ENCODE measurements at places on chromosomes 3 and 15.

GRCh38 chr3:110686701-110687100, 384.9 kb upstream of the NECTIN3 start:
- DNase-seq: no peak

GRCh38 chr3:197880491-197881269, 69.3 kb upstream of the RPL35A start:
- no peak for DNase-seq

GRCh38 chr15:25829073-25829472, 34.1 kb downstream of the ATP10A start:
- DNase-seq: no peak

DNA sequence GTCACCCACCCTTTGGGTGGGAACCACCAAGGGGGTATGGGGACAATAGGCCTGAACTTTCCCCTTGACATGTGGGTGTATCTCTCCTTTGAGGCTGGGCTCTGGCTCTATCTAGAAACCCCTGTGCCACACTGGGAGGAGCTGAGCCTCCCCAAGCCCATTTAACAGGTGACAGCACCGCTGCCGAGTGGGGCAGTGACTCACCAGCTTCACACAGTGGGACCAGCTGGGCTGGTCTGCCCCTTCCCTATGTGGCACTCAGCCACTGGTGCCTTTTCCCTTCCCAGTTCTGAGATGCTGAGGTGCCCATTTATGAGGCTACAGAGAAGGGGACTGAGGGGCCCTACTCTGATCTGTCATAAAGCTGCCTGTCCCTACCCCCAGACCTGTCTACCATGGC, 5.1 kb downstream of the PSTPIP1 start:
- no peak for DNase-seq

GRCh38 chr15:41408234-41408641, 5.9 kb upstream of the NDUFAF1 start:
- DNase-seq: no peak

- no peak for DNase-seq
Measured at GRCh38 chr3:117281371-117281770, 571.8 kb downstream of the TUSC7 start.

DNA sequence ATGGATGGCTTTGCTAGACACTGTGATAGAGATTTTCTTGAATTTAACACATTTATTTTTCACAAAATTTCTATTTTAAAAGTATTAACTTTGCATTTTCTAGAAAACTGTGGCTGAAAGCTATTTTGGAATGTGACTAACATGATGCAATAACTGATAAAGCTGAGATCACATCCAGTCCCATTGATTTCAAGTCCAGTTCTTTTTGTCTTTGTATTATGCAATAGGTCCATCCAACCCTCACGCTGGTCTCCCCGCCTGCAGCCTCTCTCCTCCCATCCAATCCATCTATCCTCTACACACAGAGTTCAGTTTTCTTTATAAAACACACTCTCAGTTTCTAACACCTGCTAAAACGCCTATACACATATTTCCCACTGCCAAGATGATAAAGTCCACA, 178.8 kb downstream of the CNTN3 start:
- DNase-seq: no peak

DNA sequence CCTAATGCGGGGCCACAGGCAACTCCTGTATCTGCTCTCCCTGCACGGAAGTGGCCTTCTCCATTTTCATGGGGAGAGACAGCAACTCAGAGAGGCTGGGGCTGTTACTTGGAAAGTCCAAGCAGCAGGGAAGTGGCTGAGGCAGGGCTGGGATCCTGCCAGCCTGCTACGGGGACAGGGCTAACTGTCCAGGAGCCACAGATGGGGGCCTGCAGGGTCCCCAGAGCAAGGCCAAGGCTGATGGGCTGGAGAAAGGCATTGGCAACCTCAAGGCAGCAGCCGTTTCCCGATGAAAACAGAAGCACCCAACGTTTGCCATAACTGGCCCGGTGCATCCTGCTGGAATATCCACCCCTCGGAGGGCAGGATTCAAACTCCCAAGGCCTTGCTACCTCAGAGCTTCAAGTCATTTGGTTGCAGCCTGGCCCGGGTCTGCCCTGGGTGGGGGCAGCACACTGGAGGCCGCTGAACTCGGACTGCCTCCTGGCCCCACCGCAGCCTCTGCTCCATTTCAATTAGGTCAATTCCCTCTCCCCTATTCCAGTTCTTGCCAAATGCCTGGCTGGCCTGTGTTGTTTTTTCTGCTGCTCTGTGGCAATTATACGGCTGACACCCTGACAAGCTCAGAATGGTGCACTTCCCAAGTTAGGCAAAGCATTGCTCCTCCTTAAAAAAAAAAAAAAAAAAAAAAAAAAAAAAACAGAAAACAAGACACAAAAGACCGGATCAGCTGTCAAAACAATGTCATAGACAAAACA, 143.5 kb downstream of the NUP210 start:
- no peak for DNase-seq

- no peak for DNase-seq
Measured at GRCh38 chr3:187850258-187850921, 105.1 kb upstream of the BCL6 start.

GRCh38 chr15:58224068-58224467, 85.9 kb downstream of the AQP9 start:
- no peak for DNase-seq

DNA sequence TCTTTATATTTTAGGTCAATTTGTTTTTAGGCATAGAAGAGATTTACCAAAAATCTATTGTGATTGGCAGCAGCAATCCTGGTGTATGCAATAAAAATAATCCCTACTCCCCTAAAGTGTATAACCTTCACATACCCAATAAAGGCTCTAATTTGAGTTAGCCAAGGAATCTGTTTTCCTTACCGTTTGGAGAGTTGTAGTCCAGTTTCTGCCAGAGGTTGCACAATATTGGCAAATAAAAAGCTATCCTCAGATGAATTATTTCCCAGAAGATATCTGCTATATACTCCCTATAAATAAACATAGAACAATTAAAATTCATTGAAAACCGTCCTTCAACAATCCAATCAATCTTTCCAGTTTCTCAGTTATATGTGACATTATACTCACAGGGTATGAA, 31.1 kb downstream of the ACKR4 start:
- DNase-seq: no peak

- peak; percentile 1 for DNase-seq
Measured at GRCh38 chr3:4290272-4290893, 12.8 kb upstream of the SETMAR start.
